ENCODE measurements at places on chromosomes 2 and 18.

- DNase-seq, result peak; percentile 46
These were observed 2.0 kb downstream of the SDC1 start for GRCh38 chr2:20222769-20223406.

GRCh38 chr2:33153008-33153407 is 206.3 kb downstream of the LTBP1 start:
- no peak for DNase-seq

DNA sequence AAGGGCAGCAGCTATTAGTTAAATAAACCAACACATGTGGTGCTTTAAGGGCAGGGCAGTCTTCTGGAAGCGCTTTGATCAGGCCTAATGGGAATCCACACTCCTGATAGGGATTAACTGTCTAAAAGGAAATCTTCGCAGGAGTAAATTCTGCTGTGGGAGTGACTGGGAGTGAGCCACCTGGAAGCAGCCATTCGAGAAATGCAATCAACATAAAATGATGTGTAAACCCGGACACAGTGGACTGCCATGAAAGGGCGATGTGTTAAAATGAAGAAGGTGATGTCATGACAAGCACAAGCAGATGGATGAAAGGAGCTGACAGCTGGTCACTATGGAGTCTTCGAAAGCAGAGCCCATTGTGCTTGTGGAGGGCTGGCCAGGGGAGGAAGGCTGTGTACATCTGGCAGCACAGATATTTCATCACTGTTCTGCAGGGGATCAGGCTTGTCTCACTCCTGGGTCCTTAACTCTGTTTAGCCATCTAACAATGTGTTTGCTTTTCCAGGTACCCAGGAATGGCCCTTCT is 24.8 kb upstream of the GALNT14 start:
- no peak for DNase-seq

GRCh38 chr18:74256190-74256589 is 35.6 kb downstream of the CYB5A start:
- no peak for DNase-seq

- DNase-seq, result no peak
These were observed 557.8 kb downstream of the SUCLG1 start for GRCh38 chr2:83901317-83901716.

Measured in MM.1S (cell line).